HTR-8/SVneo (cell line): ENCODE measurements at places on chromosomes 6 and 20.

DNA sequence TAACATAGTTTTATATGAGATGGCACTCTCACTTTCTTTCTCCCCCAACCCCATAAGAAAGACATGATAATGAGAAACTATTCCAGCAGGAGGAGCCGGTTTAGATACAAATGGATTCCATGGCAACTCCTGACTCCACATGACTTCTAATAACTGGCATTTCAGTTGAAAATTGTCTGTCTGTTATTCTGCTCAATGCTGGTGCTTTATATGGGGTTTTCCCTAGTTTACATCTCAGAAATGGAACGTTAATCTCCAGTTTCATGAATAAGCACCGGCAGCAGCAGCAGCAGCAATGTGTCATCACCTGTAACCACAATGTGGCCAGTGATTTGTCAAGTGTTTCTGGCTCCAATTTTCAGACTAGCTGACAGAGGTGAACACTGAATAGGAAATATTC lies 8.0 kb upstream of the SIM1 start:
- DNase-seq, result no peak

DNA sequence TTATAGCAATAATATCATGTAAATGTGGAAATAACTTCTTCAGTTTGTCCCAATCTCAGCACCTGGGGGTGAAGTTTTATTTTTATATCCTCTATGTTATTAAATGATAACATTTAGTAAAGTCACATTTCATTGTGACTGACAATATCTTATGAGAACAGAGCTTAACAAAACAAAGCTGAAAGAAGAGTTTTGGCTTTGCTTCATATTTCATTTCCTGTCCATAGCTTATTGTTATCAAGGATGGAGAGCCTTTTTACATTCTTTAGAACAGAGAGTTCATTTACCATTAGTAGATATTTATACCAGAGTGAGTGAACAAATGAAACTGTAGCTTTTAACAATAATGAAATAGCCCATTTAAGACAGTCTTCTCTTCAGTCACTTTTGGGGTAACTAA lies 231.9 kb upstream of the SGK1 start:
- DNase-seq, result no peak

DNA sequence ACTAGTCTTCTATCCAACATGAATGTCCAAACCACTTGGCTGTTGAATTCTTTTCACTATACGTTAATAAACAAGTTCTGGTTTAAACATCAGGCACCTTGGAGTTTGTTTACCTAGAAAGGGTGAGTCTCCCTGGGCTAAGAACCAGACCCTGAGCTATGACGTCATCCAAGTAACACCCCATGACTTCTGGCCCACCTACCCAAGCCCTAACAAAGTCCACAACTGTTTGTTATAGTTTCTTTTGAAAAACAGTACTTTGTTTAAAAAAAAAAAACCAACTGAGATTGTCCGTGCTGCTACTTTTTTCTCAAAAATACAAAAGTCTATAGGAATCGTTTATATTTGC lies 146.9 kb upstream of the BEND6 start:
- no peak for DNase-seq

- no peak for DNase-seq
These were observed 126.6 kb upstream of the SPACA1 start for GRCh38 chr6:87921034-87921433.

DNA sequence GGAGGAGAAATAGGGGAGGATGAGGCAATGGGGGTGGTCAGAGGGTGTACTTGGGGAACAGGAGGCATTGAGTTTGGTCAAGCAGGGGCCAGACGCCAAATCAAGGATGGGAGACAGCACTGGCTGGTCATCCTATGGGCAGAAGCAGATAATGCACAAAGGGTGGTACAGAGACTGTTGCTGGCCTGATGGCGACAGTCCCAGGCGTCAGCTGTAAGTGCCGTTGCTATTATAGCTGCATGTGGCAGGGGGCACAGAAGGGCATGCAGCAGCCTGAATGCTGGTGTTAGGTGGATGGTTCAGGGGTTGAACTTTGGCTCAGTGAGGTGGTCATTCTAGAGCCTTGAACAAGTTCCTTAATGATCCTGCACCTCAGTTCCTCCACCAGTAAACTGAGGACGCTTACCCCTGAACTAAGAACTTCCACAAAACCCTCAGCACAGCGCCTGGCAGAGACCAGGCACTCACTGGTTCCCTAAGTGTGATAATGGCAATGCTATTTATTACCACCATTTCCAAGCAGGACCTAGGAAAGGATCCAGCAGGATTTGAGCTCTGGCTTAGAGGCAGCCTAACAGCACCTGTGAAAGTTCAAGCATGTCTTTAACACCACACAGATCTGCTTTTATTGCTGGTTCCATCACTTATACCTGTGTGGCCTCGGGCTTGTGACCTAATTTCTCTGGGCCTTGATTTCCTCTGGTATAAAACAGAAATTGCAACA lies 162.7 kb downstream of the INSM1 start:
- no peak for DNase-seq

DNA sequence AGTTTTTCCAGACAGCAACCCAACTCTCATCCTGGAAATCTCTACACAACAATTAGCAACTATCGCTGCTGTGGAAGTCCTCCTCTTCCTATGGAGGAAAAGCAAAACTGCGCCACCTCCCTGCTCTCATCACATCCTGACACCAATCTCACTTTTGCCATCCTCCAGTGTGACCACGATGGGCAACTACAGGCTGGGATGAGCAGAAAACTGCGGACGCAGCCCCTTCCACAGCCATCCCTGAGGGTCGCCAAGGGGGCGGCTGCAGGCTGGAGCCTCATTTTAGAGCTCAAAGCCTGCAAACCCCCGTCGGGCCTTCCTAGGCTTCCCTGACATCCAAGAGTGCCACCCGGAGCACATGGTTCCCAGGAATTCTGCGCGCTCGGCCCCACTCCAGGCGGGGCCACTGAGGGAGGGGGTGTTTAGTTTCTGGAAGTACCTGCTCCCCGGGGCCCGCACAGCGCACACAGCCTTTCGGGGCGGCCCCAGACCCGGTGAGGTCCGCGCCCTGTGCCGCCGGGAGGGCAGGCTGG lies 1.2 kb downstream of the TCFL5 start:
- peak; percentile 78 for DNase-seq

- no peak for DNase-seq
These were observed 464.7 kb upstream of the SLC35B3 start for GRCh38 chr6:8900056-8900455.

DNA sequence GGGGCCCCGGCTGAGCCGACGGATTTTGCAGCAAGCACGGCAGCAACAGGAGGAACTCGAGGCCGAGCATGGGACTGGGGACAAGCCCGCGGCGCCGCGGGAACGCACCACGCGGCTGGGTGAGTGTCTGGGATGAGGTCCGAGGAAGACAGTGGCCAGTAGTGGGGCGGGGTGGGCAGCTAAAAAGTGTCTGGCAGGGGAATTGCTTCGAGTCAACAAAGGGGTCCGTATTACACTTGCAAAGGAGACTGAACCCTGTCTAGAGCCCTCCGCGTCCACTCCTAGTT lies 356 bp downstream of the BYSL start:
- DNase-seq, result no peak

GRCh38 chr6:114431641-114432040 lies 88.8 kb upstream of the HS3ST5 start:
- no peak for DNase-seq

DNA sequence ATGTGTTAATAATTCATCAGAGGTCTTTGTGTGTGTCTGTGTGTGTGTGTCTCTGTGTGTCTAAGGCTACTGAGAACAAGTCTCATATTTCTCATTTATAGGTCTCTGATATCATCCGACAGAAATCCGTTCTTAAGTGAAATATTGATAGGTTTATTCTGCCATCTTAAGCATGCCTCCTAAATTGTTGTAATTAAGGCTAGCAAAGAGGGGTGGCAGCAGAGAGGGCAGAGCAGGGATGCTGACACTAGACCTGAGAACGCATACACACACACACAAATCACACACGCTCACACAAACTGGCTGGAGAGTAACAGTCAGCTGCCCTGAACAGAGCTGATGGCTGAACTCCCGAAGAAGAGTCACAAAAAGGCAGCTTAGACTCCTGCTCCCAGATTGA lies 84.9 kb upstream of the LRFN2 start:
- no peak for DNase-seq

- no peak for DNase-seq
These were observed 361.0 kb upstream of the MARCKS start for GRCh38 chr6:113496166-113496565.

DNA sequence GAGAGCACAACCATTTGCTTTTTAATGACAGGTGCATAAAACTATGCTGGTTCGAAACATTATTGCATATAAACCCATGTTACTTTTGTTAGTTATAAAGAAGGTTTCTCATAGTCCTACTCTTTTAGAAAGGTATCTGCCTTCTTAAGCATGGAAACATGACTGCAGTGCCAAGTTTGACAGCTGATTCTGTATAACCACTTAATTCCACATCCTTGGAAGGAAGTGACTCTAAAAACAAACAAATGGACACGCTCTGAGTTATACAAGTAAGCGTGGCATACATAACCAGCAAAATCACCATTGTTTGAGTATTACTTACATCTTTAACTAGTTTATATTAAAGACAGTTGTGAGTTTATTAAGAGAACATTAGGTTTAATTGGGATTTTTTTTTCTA lies 125.0 kb upstream of the HDGFL1 start:
- DNase-seq, result no peak

DNA sequence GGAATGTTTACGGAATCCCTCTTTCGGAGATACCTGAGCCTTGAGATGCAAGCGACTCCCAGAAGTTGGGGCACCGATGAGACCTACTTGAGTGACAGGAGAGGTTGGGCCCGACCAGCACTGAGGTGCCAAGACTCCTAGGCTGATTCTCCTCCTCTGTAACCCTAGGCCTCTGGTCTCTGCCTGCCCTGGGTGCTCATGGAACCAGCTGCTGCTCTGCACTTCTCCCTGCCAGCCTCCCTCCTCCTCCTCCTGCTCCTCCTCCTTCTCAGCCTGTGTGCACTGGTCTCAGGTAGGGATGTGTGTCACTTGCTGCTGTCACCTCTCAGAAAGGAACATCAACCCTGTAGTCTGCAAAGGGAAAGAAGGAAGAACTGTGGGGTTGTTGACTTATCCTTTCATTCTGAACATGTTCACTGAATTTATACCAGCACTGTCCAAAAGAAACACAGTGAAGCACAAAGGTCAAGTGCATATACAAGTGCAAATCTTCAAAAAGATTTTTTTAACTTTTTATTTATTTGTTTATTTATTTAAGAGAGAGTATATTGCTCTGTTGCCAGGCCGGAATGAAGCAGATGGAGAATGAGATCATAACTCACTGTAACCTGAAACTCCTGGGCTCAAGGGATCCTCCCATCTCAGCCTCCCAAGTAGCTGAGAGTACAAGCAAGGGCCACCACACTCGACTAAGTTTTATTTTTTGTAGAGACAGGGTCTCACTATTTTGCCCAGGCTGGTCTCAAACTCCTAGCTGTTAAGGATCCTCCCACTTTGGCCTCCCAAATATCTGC lies 913 bp downstream of the BTN2A2 start:
- DNase-seq, result no peak

DNA sequence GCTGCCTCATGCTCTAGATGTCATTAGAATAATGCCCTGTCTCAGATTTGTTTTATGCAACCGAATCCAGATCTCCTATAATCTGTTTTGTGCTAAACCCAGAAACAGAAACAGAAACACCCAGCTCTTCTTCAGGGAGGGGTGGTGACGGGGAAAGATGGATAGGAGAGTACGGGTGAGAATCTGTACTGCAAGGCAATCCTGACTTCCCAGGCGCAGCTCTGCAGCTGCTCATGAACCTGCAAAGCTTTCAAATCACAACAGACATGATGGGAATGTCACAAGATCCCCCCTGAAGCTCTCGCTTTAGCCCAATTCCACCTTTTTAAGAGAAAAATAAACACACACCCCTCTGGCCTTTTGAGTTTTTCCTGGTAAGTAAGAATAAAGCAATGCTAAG lies 71.5 kb downstream of the PPP1R3G start:
- DNase-seq, result no peak

GRCh38 chr6:15340775-15341174 lies 94.9 kb downstream of the JARID2 start:
- DNase-seq, result no peak

DNA sequence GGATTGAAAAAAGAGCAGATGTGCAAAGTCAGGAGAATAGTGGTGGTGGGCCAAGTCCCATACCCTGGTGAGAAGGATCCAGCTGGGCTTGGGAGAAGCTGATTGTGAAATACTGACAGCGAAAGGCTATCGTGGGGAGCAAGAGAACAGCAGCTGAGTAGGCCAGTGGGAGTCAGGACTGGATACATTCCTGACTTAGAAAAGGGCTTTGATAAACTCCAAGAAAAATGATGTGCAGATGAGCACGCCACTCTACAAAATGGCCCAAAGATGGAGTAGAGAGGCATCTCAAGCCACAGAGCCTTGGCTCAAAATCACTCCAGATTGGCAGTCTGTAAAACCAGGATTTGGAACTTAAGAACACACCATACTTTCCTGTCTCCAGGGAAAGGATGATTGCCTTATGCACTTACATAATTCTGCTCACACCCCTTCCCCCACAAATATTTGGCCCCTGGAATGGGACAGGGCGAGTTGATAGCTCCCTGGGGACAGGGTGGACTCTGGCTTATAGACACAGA lies 578.7 kb downstream of the MAFB start:
- no peak for DNase-seq

DNA sequence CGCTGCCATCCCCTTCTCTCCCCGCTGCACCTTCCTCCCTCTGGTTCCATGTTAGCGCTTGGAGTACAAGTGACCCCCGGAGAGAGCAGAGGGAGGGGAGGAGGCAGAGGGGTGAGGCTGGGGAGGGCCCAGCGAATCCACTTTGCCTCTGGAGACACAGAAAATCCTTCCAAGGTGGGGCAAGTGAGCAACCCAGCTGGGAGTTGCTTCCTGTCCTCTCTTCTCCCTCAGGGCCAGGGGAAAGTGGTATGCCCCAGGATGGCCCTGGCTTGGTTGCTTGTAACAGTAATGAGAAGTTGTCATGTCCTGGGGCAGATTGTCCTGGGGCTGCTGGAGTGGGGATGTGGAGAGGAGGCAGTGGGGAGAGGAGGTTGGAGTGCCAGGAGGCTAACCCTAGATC lies 691 bp upstream of the ANGPT4 start:
- no peak for DNase-seq

DNA sequence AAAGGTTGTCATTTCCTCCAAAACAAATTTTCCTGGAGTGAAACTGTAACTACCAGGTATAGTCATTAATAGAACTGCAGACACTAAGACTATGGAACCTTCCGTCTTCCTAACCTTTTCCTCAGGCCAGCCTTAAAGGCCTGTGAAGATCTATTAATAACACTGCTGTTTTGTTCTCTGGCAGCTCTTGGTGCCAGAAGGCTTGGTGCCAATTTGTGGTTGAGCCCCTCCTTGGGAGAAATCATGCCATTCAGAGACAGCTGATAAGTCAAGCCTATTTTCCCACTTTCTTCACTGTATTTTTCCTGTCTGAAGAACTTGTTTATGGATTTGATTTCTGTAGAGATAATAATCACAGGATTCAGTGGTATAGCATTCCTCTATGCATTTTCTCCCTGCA lies 64.8 kb downstream of the HCRTR2 start:
- no peak for DNase-seq

GRCh38 chr20:36645998-36646397 lies at the start of gene SLA2:
SLA2 (minus strand) TSS chr20:36646196; CDS start chr20:36641335, 4,861 bp downstream.
- no peak for DNase-seq

GRCh38 chr6:69835414-69836179 lies 30.8 kb upstream of the COL19A1 start:
- peak; percentile 27 for DNase-seq
